GM23338 (cell line): ENCODE measurements at places on chromosomes 6 and 20. TPM values are rescaled to one million over a fixed set of nuclear protein-coding genes. Genes with fewer than 3 reads are reported as not detected.

The CYP39A1 gene
- 1.8 and 3.5 TPM in 2 replicates for total RNA-seq

The PHF20 gene
- total RNA-seq: 56.6 and 71.8 TPM in 2 replicates

The WFDC10B gene
- total RNA-seq: not detected in 2 replicates

GRCh38 chr6:84271061-84271716 lies 43.7 kb upstream of the CEP162 start:
- DNase-seq: no peak

DNA sequence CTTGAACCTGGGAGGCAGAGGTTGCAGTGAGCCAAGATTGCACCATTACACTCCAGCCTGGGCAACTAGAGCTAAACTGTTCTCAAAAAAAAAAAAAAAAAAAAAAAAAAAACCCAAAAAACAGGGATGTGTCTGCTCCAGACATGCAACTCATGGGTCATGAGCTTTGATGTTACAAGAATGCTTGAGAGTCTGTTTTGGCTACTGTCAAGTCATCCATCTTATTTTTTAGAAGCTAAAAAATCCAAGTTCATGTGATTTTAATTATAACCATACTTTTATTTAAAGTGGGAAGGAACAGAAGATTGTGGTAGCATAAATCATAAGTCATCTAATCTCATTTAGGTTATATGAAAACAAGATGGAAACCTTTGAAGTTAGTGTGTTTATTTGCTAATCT lies 120.6 kb downstream of the PDE7B start:
- no peak for DNase-seq
